ENCODE measurements at places on chromosomes 4 and X.
A peak's percentile ranks its signal among the peaks of the same experiment; 100 is the strongest.

DNA sequence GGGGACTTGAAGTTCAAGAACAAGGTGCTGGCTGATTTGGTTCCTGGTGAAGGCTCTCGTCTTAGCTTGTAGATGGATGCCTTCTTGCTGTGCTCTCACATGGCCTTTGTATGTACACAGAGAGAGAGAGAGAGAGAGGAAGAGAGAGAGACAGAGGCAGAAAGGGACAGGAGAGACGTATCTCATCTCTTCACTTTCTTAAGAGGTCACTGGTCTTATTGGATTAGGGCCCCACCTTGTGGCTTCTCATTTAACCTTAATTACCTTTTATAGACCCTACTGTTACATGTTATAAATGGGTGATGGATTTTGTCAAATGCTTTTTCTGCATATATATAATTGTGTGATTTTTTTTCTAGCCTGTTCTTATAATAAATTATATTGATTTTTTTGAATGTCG is 1444.2 kb downstream of the ADGRL3 start:
- DNase-seq, result no peak

DNA sequence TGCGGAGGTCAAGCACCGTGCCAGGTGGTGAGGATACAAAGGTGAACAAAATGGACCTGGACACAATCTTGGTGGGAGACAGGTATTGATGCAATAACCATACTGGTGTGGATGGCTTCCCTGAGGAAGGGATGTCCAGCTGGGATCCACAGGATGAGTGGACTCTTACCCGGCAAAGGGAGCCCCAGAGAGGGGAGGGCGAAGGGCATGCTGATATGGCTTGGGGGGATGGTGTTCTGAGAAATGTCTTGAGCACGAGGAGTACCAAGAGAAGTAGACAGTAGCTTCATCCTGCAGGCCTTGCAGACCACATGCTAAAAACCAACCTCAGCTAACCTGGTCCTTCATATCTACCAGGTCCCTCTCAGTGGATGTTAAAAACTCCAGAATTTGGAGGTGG is 220.8 kb downstream of the NWD2 start:
- no peak for DNase-seq

DNA sequence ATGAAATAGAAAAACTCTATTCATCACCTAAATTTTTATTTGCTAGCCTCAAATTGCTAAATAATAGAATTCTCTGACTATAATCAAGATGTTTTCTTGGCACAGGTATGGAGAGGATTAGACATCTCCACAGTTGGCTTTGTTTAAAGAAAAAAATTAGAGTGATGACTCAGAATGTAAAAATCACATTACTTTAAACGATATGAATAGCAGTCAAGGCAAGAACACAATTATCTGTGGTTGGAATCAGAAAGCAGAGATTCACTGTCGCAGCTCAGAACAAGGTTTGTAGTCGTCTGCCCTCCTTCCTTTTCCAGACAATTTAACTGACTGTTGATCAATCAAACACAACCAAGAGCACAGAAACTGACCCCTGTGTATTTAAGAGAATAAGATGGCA is 32.2 kb upstream of the CCKAR start:
- no peak for DNase-seq

GRCh38 chr4:36573441-36573840 is 292.0 kb downstream of the DTHD1 start:
- DNase-seq, result no peak

DNA sequence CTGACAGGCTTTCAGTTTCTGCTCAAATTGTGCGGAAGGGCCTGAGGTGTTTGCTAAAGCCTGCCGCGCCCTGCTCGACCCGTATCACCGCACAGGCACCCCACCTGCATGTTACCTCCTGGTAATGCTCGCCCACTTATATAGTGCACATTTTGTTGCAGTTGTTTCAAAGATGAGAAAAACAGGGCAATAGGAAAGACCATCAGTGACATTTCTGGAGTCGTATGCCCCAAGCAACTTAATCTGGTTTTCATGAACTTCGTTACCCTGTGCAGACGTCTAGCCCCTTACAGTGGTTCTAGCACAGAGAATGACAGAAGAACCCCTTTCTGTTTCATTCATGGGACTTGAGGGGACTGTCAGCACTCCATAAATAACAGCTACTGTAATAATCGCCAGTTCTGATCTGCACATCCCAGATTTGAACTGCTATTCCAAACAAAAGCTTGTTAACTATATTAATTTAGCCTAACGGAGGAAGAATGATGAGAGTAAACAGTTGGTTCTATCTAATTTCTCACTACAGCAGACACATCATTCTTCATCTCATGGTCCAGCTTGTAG is 940 bp upstream of the DCTD start:
- no peak for DNase-seq

GRCh38 chr4:42627885-42628646 is 28.8 kb downstream of the ATP8A1 start:
- DNase-seq, result no peak

GRCh38 chr4:113888006-113888405 is 91.4 kb downstream of the ARSJ start:
- DNase-seq, result no peak

DNA sequence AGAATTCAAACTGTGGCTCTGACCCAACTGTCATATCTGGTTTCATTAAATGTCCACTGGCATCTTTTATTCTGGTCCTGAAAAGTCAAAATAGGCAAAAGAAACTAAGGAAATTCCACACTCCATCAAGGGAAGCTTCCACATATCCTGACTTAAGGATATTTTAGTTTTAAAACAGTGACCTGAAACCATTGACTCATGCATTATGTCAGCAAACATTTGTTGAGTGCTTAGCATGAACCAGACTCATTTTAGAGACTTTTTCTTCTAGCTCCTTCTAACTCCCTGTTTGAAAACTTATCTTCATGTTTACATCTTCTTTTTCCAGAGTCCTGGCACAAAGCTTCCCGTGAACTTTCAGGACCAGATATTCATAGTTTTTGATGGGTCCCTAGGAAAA is 6.9 kb upstream of the CXCL1 start:
- DNase-seq, result no peak

DNA sequence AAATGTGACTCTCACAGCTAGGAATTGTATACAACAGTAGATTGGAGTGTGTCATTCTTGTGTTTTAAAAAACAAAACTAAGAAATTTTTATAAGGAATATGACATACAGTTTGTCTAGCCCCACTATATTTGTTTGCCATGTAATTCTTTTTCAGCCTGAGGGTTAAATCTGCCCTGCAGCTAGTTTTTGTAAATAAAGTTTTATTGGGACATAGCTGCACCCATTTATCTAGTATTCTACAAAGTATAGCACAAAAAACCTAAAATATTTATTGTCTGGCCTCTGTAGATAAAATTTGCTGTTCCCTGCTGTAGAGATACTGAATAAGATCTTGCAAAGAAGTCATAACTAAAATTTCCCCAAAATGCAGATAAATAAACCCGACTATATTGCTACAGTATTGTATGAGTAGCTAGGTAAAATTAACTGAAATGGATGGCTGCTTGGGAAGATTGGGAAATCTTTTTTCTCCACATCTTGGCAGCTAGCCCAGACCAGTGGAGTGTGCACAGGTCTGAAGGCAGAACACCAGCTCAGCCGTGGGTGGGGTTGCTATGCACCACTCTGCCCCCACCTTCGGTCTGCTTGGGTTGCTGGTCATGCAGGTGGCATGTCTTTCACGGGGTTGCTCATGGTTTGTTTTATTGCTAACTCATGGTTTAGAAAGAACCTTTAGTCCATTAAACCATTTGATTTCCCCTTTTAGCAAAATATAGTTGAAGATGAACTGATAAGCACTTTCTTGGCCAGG is 127.9 kb downstream of the KLHL8 start:
- no peak for DNase-seq

DNA sequence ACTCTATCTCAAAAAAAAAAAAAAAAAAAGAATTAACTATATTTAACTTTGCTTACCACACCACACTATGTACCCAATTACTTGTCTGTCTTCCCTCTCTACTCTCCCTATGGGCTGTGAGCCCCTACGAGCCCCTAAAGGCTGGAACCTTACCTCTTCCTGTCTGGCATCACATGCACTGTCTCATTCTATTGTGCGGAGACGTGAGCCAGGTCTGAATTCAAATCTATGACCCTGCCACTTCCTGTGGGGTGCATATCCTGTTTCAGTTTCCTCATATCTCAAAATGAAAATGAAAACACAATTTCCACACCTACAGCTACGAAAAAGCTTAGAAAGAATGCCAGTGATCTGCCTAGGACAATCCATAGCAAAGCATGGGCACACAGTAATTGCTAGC is 42.9 kb upstream of the HS3ST1 start:
- DNase-seq, result no peak

DNA sequence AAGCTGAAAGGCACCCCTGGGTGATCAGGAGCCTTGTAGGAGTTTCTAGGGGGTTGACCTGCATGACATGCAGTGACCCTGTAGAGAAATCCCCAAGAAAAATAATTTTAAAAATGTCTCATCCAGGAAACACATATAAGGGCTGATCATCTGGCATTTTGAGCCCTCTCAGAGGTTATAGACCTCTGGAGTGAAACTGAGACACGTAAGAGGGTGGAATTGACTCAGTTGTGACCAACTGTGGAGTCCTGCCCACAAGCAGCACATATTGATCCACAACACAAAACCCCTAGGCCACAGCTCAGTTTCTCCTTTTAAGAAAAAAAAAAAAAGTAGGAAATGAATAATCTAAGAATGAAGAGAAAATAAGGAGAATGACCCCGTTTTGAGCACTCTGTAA is 32.5 kb upstream of the MTMR8 start:
- no peak for DNase-seq

GRCh38 chrX:139831675-139832456 is 101.0 kb downstream of the ATP11C start:
- no peak for DNase-seq

DNA sequence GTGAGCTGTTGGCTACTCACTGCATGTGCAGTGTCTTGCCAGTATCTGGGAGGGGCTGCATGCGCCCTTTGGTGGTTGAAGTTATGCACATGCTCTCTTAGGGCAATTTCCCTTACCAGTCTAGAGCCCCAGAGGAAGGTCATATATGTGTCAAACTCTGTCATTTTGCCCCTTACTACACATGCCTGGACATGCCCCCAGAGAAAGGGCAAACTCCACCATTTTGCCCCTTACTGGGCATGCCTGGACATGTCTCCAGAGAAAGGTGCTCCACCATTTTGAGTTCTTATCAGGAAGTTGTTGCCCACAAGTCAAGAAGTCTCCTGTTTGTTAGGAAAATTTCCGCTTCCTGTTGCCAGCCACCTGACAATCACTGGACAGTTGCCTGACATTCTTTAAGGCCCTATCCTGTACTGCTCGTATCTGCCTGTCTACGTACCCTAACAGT is 56.4 kb upstream of the PLAC8 start:
- no peak for DNase-seq

DNA sequence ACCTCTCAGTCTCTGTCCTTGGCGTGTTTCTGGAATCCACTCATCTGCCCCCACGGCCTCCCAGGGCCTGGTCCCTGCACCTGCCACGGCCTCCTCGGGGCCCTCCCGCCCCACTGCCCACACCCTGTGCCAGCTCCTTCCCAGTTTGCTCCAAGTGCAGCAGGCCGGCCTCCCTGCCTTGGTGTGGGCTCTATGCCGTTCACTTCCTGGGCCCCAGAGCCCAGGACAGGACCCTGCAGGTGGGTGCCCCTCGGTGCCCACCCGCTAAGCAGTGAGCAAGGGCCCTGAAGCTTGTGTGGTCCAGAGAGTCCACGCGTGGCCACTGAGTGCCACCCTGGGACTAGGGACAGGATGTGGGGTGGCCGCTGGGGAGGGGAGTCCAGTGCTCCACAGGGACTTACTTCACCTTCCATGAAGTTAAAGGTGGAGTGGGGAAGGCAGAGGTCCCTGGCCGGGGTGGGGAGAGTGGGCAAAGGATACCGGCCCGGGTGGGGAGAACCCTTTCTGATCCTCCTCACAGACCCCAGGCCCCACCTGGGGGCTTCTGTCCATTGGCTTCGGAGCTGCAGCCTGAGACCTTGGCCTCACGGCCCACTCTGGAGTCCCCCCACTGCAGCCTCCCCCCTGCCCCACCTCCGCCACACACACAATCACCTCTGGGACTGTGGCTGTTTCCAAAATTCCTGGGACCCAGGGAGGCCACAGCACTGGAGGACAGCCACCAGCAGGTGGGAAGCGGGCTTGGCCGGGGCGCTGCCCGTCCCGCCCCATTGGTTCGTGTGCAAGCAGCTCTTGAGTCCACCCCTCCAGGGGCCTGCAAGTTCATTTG is 60.0 kb upstream of the NKX1-1 start:
- DNase-seq, result no peak

DNA sequence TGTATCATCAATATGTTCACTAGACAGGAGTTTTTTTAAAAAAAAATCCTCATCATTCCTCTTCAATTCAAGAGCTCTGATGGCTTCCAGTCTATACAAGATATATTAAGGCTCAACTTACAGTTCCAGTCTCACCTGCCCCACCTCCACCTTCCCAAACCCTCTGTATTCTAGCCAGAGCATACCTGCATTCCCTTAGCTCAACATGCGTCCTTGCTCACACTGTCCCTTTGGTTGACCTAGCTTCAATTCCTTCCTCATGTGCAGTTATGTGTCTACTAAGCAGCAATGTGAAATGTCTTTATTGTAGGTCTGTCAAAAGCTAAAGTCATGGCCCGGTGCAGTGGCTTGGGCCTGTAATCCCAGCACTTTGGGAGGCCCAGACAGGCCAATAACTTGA is 10.8 kb downstream of the DHX15 start:
- DNase-seq, result no peak

- no peak for DNase-seq
Measured at GRCh38 chr4:34043131-34043530, 2201.2 kb downstream of the ARAP2 start.

DNA sequence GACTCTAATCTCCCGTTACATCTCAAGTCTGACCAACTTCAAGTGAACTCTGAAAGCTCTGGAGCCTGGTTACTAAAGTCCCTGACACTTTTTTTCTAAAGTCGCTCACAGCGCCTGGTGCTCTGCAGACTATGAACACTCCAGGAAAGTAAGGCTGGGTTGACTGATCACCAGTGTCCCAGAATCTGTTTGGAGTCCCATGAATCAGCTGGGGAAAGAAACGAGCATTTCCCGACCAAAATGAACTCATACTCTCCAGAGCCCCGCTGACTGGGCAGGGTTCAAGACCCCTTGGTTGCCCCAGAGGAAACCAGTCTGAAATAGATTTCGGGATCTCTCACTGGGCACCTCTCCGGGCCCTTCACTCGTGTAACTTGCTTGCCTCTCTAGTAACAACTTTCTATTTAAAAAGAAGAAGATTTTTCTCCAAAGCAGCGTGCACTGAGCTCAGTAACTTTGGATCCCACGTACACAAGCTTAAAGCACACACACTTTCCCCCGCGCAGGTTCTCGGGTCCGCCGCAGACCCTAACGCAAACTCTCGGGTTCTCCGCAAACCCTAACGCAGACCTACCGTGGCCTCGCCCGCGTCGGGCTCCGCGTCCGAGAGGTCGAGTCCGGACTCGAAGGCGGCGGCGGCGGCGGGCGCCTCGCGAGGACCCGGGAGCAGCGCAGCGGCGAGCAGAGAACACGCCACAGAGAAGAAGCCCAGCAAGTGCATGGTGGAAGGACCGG is 964 bp downstream of the VEGFC start:
- no peak for DNase-seq

GRCh38 chr4:22077571-22077970 is 129.0 kb upstream of the KCNIP4 start:
- peak; percentile 83 for DNase-seq

GRCh38 chrX:11688201-11688600 is 22.5 kb upstream of the ARHGAP6 start:
- no peak for DNase-seq

All from cerebellar nuclear complex (tissue), 1 donor.